NCI-H1436 (cell line): ENCODE measurements at places on chromosomes 2 and 18.

GRCh38 chr2:233047667-233048066, 12.5 kb upstream of the INPP5D start:
- no peak for DNase-seq

- DNase-seq: no peak
Measured at GRCh38 chr2:159903443-159904126, 105.6 kb upstream of the CD302 start.

DNA sequence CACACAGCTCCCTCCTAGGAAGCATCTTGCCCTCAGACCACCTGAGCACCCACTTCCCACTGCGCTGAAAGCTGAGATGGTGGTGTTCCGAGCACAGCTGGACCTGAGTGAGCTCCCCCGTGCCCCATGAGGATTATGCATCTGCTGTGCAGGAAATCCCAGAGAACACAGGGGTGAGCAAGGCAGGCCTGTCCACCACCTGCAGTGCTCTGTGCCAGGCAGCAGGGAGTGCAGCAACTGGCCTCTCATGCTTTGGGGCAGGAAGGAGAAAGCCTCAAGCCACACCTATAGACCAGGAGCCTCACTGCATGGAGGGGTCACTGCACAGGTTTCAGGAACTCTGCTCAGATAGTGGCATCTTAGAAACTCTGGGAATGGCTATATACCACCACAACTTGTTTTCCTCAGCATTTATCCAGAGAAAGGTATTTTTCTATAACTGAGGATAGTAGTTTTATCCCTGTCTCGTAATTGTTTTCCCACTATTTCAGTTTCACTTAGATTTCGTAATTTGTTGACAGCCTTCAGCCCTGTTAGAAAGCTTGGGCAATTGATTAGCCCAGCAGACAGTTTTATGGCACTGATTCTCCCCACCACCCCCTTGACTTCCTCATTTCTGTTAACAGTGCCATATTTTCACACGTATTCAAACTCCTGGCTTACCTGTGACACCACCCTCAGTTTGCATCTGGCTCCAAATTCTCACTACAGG, 144.3 kb upstream of the DAPL1 start:
- no peak for DNase-seq

DNA sequence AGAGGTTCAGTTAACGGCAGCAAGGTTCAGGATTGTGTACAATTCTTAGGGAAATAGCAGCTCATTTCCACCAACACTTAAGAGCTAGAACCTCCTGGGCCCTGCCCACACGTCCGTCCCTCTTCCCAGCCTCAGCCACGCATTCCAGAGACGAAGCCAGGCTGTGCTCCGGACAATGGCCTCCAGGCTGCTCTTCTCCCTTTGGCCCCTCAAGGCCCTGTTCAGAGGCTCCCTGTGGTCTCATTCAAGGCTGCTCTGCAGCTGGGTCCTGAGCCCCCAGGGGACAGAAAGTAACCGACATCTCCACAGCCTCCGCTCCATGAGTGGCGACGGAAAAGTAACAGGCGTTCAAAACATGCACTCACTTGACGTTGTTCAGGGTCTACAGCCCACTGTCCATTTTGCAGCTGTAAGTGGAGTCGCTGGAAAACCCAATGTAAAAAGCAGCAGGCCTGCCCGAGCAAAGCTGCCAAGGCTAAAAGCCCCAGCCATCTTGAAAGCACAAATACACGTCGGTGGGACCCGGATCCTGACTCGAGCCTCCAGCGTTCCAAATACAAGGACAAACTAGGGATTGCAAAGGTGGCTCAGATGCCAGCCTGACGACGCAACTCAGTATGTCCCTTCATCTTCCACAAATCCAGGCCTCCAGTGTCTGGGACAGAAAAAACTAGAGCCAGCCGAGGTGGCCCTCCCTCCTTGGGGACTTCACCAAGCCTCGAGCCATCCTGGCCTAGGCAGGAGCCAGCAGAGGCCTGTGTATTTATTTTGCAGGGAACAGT, 76.9 kb downstream of the NDUFA10 start:
- no peak for DNase-seq

DNA sequence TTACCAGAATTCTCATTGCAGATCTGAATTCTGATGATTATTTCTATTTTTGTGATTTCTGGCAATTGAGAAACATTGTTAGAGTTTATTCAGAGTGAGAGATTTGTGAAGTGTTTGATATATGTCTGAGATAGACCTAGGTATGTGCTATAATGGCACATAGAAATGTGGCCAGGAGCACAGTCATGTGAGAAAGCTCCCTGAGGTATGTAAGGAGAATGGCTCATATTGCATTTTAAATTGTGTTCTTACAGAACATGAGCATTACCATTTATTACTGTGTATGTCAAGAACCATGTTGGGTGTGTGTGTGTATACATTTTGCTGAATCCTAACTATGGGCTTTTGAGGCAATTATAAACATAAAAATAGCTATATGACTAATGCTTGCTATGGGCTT, 101.2 kb downstream of the RAPGEF4 start:
- no peak for DNase-seq

DNA sequence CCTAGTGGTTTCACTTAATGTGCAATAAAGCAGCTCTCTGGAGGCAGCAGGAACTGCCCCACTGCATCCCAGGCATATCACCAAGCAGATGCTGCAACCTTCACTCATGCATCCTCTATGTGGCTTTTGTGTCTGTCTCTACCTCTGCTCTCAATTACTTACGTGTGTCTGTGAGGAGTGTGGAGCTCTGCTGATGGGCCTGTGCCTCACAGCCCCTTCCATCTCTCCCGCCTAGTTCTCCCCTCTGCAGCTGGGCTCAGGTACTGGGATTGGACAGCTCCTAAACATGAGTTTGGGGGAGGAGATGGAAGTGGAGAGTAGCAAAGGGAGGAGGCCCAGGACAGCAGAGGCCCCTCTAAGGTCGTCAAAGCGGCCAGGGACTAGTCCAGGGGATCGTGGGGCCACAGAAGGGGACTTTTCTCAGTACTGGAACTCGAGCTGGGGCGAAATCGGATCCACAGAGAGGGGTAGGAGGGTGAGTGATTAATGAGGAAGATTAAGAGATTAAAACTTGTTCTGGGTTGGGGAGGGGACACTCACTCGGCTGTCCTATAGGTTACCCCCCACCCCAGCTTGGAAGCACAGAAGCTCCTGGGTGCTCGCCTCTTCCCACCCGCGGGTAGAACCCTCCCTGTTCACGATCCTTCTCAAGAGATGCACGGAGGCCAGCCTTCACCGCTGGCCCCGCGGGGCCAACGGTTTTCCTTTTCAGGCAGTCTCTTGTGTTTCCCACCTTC, 2.1 kb upstream of the LBX2 start:
- no peak for DNase-seq

DNA sequence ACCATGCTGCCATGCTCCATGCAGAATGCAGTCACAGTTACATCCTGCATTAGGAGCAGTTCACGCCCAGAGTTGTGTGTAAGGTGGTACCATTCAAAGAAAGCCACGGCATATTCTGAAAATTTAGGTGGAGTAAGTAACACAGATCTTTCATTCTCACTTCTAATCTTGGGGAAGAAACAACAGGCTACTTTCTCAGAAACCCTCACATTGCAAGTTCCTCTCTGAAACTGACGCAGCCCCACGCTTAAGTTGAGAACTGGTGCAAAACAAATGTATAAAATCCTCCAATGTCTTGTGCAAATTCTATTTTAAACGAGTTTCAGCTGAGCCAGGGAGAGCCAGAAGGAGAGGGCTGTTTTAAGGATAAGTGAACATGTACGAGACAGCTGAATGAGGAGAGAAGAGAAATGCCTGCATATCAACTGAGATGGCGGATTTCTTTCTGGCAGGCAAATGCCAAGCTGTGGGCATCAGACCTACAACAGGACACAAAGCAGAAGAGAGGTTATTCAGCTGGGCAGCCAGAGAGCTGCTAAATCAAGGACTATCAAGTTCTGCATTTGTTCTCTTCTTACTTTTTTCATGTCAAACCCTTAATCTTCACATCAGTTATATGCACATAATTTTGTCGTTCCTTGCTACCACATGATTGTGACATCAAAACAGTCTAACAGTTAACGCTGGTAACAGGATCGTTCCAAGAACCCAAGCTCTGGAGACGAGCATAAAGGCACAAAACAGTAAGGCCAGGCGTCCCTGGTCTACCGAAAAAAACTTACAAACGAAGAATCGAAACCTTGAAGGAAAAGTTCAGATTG, 6.4 kb downstream of the ARL4C start:
- DNase-seq: no peak

DNA sequence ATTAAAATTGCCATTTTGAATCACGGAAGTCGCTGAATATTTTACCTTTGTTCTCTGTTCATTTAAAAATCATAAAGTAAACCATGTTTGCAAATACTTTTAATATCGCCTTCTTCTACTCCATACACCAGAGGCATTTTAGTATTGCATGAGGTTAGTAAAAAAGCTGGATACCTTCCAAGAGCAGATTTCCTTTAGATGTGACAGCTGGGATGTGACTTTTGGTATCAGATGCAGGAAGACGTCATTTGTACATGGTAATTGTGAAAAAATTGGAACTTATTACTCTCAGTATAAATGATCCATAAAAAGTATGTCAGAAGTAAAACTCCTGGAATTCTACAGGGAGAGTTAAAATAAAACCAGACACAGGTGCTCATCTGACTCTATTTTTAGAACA, 89.5 kb downstream of the SLC4A10 start:
- DNase-seq: no peak

- DNase-seq: no peak
Measured at GRCh38 chr2:232419245-232420072, 12.8 kb downstream of the ALPG start.

DNA sequence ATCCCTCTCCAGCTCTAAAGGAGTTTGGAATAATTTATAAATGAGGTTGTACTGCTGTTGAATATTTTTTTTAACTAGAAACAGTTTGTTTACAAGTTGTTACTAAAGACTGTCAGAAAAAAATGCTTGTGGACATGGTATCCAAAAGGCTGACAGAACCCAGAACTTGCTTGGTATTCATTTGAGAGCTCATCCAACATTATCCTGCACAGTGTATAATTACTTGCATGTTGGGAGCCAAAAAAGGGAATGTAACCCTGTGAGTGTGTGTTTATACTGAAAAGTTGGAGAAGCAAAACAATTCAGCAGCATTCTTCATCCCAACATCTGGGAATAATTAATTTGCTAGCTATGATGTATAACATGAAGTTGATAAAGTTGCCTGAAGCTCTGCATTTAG, 42.1 kb upstream of the EHBP1 start:
- no peak for DNase-seq

DNA sequence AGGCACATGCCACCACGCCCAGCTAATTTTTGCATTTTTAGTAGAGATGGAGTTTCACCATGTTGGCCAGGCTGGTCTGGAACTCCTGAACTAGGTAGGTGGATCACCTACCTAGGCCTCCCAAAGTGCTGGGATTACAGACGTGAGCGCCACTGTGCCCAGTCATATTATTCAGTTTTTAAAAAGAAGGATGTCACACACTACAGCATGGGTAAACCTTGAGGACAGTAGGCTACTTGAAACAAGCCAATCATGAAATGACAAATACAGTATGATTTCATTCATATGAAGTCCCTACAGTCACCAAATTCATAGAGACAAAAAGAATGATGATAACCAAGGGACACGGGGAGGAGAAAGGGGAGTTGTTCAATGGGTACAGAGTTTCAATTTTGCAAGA, 31.1 kb upstream of the ARHGEF4 start:
- no peak for DNase-seq

DNA sequence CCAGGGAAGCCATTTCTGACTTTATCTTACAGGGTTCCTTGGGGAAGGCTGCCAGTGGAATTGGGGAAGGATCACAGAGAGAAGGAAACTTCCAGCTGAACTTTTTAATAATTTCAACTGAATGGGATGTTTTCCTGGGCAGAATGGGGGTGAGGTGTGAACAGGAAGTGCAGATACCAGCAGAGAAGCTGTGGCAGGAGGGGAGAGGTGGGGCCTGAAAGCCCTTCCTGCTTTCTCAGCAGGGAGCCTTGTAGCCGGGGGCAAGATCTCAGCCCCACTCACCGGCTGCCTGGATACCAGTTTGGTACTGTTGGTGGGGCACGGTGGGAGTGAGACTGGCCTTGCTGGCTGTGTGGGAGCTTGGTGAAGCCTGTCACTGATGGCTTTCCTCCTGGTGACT, 170.5 kb downstream of the ZBTB7C start:
- no peak for DNase-seq

DNA sequence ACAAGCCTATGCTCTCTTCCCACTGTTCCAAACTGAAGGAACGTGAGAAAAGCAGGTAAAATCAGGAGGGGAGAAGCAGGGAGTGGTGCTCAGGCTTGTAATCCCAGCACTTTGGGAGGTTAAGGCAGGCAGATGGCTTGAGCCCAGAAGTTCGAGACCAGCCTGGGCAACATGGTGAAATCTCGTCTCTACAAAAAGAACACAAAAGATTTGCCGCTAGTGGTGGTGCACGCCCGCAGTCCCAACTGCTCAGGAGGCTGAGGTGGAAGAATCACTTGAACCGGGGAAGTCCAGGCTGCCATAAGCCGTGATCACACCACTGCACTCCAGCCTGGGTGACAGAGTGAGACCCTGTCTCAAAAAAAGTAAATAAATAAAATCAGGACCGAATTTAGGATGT, 1.3 kb upstream of the TMSB10 start:
- no peak for DNase-seq
